ENCODE measurements at places on chromosomes 11 and 22.

- DNase-seq, result no peak
Measured at GRCh38 chr11:133118563-133119268, 413.6 kb downstream of the OPCML start.

DNA sequence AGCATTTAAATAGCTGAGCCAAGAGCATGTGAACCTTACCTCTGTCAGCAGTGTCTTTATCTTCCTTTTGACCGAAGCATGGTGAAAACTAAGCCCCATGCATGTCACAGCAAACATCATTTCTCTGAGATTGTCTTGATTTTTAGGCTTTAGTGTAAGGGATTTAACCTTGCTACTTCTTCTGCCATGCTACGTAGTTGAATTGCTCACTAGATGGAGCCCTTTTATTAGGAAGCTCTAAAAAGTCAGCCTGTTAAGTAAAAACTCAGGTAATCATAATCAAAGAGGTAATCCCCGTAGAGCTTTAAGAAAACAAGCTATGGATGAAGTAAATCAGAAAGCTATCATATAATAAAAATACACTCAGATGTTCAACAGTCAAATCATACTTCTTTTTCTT lies 149.5 kb downstream of the PGR start:
- DNase-seq, result peak; percentile 22

DNA sequence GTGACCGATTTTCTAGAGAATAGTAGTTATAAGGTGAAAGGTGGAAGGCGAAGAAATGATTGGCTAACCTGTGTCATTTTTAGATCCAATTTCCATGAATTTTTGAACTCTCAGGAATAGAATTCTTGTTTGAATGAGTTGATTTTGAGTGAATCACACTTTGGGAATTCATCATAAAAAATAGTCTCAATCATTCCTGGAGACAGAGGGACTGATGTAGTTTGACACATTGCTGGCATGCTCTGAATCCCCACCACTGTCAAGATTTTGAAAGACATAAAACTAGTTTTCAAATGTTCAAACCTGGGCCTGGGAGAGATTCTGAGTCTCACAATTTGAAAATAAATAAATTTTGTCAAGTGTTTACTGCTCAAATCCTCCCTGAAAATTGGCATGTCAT lies 861.4 kb upstream of the RAG2 start:
- DNase-seq, result no peak

GRCh38 chr11:45285930-45286632 lies at the start of gene SYT13:
SYT13 (minus strand) TSS chr11:45286341; CDS start chr11:45286207, 134 bp downstream.
- DNase-seq, result no peak

- peak; percentile 62 for DNase-seq
Measured at GRCh38 chr11:27524155-27524554, 17.6 kb upstream of the LIN7C start.

- no peak for DNase-seq
Measured at GRCh38 chr11:31301549-31302510, 67.7 kb downstream of the DCDC1 start.

GRCh38 chr11:134647066-134647743 lies 235.2 kb upstream of the B3GAT1 start:
- no peak for DNase-seq

DNA sequence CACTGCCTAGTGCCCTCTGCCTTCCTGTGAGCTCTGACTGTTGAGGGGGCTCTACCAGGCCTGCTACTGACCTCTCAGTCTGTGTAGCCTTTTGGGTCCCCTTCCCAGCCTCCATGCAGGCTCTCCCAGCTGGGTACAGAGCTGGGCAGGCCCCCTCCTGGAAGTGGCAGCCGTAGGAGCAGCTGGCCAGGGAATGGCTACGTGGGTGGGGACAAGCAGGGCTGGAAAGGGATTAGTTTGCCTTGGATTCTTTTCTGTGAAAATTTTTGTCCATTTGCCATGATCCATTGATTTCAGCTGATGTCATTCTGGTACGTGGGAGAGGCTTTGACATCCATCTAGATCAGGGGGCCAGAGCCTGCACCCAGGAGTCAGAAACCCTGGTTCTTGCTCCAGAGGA lies 23.9 kb upstream of the NECTIN1 start:
- no peak for DNase-seq

GRCh38 chr11:120923866-120924508 lies 99.9 kb upstream of the TBCEL start:
- DNase-seq, result no peak

GRCh38 chr11:75733431-75734107 lies 15.9 kb downstream of the MOGAT2 start:
- no peak for DNase-seq

DNA sequence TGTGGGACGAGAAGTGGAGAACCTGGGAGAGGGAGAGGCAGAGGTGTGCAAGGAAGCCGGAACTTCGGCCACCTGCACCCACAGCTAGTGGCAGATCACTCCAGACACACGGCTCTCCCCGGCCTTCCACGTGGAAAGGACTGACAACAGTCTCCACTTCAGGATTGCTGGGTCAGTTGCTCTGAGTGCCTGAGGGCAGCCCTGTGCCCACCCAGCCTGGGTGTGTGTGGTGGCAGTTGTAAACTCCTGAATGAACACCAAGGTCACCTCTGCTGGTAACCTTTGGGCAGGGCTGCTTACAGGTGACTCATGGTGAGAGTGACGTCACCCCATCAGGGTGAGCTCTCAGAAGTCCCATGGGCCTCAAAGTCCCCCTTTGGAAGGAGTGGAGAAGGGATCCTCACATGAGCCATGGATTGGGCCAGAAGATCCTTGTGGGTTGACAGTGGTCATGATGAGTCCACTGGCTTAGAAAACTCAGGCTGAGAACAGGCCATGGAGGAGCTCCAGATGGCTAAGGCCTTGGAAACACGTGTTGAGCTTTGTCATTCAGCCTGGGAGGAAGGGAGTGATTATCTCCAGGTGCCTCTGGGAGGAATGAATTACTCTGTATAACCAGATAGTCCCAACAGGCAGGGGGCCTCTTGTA lies 71.3 kb downstream of the BCR start:
- peak; percentile 14 for DNase-seq

DNA sequence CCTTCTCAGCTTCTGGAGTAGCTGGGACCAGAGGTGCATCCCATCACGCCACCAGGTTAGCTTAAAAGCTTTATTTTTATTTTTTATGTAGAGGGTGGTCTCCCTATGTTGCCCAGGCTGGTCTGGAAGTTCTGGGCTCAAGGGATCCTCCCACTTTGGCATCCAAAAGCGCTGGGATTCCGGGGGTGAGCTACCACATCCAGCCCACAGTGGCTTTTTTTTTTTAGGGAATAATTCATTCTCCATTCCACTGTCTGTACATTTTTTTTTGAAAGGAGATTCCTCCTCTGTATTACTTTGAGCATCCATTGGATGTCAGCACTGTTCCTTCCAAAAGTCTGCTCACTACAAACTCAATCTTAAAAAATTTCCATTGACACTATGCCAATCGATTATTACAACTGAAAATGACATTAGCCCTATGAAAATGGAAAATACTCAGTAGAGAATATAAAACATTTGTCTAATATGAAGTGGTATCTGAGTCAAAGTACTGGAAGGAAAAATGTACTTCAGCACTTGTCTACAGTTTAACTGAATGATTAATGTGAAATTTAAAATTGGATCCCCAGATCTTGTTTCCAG lies 1.3 kb upstream of the LPXN start:
- peak; percentile 56 for DNase-seq

DNA sequence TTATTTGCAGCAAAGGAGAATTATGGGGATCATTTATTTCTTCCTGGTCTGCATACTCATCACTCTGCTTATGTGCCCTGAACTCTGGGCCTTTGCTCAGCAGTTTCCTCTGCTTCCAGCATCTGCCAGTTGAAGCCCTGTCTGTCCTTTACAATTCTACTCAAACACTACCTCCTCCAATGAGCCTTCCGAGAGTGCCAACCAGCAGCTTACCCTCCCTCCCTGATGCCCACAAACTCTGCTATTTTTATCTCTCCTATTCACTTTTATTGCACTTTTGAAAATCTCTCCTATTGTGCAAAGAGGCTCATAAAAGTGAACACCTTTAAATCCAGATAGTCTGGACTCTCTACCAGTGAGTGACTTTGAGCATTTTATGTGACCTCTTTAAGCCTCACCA lies 3.6 kb upstream of the ME3 start:
- no peak for DNase-seq

DNA sequence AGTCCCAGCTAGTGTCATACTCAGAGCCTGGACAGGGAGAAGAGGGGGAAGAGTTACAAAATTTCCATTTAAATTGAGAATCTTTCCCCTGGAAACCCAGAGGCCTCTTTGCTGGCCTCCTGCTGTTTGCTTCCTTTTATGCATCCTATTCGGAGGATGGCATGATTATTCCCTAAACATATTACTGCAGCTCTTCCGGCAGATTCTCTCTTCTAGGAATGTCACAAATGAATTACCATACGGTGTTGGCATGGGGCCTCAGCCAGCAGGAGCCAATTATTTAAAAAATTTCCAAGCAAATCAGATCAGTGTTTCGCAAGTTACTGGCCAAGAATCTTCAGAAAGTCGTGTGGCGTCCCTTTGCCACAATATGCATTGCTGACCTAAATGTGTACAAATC lies 326.7 kb upstream of the NCAM1 start:
- DNase-seq, result no peak

DNA sequence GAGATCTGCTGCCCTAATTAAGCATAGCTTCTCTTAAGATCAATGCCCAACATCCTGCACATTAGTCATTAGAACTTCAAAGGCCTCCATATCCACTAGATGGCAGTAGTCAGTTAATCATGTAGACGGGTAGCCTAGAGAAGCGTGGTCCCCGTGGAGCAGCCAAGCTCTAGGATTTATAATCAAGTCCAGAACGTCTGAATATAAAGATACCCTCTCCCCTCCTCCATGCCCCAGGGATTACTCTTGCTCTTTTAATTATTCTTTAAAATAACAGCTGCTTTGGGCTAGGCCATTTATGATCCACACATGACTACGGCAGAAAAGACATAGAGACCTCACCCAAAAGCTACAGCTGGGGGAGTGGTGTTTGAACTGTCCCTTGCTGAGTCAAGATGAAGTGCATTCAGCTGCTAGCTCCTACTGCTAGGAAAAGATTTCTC lies 327.6 kb upstream of the PLET1 start:
- DNase-seq, result peak; percentile 73

GRCh38 chr22:27596133-27596870 lies 205.3 kb downstream of the MN1 start:
- no peak for DNase-seq

DNA sequence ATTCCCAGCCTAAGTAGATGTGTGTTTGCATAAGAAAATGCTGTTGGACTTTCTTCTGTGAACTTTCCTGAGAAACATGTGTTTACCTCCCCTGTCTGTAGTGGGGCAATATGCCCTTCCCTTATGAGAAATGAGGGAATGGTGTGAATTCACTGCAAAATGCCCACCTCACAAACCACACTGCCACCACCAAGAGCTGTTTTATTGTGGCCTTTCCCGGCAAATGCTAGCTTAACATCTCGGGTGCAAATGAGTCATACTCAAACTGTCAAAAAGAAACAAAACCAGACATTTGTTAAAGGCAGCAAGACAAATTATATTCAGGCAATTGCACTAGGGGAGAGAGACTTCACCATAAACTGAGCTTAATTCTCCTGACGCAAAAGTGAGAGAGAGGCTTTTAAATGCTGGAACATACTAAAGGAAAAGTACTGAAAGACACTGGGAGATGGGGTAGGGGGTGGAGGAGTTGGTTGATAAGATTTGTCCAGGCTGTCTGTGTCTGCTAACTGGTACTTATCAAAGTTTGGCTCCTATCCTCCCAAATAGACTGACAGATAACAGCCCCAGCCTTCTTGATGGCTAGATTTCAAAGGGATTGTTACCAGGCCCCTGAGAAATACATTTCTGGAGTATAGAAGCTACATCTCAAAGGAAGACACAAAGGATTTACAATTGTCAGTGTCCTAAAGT lies 70.9 kb upstream of the OR5AK2 start:
- DNase-seq, result no peak

DNA sequence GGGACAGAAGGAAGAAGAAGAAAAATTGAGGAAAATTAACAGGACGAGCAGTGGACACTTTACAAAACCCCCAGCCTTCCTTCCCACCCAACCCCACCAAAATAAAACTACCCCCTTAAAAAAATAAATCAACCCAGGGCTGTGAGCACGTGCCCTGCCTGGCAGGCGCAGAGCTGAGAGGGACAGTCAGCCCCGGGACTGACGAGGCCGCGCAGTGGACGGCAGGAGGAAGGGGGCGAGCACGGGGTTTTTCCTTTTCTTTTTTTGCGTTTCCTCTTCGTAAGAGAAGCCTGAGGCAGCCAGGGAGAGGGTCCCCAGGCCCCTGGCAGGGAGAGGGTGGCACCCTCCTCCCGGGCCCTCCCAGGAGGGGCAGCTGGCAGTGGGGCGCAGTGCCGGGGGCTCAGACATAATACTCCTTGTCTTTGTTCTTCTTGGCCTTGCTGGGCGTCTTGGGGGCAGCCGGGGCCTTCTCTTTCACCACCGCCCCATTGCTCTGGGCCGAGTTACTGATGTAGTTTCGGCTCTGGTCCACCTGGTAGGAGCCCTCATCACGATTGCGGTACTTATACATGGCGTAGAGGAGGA lies 15.9 kb downstream of the SLC22A12 start:
- DNase-seq, result no peak

- DNase-seq, result no peak
Measured at GRCh38 chr11:16403448-16403803, 47.1 kb upstream of the SOX6 start.

DNA sequence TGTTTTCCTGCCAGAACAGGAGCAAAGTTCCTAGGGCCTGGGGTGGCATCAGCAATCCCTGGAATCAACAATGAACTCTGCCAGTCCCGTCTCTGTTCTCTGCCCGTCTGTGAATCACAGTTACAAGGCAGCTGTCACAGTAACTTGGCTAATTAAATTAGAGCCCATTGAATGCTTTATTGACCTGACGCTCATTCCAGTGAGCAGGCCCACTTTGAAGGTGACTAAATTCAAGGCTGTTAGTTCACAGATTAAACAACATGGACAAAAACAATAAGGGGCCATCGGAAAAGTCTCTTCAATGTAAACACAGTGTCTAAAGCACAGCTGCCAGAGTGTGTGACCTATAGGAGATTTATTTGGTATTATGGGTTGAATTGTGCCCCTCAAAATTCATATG lies 17.7 kb upstream of the TMPRSS5 start:
- DNase-seq, result no peak

- peak; percentile 22 for DNase-seq
Measured at GRCh38 chr11:110471371-110471770, 41.6 kb downstream of the FDX1 start.

DNA sequence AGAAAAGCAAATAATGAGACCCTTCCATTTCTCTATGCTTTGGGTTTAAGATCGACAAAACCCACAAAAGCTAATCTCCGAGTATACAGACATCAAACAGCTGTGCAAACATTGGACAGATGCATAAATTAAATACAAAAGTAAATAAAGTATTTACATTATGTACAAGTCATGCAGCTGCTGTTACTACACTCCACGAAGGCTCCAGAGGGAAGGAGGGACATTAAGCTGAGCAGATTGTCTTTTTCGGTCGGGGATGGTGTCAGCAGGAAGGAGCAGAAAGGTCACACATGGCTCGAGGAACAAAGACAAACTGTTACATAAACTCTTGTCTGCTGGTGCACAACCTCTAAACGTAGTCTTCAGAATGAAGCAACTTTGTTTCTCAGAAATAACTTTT lies 88.8 kb upstream of the BARX2 start:
- no peak for DNase-seq

GRCh38 chr22:26573026-26573662 lies 16.8 kb downstream of the TPST2 start:
- no peak for DNase-seq

Data from HS-5 (cell line).